Spinal cord (tissue), 10 donors: ENCODE measurements at places on chromosomes 11 and 22. TPM values are rescaled to one million over a fixed set of nuclear protein-coding genes. Genes with fewer than 3 reads are reported as not detected.
A peak's percentile ranks its signal among the peaks of the same experiment; 100 is the strongest.

- no peak for DNase-seq
Measured at GRCh38 chr11:47981667-47982404, 1.5 kb downstream of the PTPRJ start.

Gene KRTAP5-1
- total RNA-seq = not detected

Gene ENTHD1
- not detected for total RNA-seq

Gene LMO2
- total RNA-seq = 22.3 TPM

GRCh38 chr22:44419429-44419828 is 78.6 kb downstream of the RTL6 start:
- no peak for DNase-seq

Gene CCDC87
- 0.77 TPM for total RNA-seq

- peak; percentile 72 for DNase-seq
Measured at GRCh38 chr11:8268530-8269400, 5.1 kb upstream of the LMO1 start.

Gene MAPK8IP2
- 19.8 TPM for total RNA-seq

DNA sequence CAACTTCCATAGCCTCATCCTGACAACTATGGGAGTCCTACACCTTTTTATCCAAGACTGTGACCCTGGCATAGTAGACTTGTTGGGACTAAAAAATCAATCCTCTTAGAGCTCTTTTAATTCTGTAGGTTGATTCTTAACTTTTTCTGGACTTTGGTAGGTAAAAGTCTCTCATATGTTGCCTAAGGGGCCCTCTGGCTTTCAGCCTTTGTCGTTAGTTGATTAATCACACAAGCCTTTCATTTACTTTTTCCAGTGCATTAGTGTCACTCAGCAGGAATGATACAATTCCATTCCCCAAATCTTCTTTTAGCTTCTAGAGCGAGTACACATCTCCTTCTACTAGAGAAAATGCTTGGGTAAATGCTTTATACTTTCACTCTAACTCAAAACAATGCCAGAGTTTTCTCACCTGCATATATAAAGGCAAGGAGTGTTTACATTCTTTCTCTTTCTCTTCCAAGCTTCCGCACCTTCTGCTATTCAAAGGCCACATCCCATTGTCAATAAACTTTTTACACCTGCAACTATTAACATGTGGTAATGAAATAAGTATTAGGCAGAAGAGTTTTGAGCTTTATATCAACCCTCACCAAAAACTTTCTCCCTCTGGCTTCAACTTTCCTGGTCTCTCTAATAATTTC is 516.6 kb downstream of the FAM181B start:
- DNase-seq = no peak

Gene HPX
- total RNA-seq = 2.8 TPM

DNA sequence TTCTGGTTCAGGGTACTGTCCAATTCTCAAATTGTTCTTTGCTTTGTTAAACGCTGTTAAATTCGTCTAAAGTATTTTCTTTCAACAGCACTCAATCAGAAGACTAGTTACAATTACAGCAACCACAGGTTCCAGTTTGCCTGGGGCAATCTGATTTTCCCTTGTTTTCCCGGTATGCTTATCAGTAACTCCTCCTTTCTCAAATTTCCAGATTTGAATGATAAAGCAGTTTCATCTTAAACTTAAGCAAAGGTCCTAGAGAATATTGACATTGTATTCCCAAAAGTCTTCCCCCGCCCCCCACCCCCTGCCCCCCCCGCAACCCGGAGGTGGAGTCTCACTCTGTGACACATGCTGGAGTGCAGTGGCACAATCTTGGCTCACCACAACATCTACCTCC is 10.5 kb upstream of the USP28 start:
- DNase-seq = no peak

GRCh38 chr22:32603651-32604540 is 129.3 kb downstream of the FBXO7 start:
- DNase-seq = no peak

Gene C11orf54
- 41.0 TPM for total RNA-seq

Gene THOC5
- 30.5 TPM for total RNA-seq

DNA sequence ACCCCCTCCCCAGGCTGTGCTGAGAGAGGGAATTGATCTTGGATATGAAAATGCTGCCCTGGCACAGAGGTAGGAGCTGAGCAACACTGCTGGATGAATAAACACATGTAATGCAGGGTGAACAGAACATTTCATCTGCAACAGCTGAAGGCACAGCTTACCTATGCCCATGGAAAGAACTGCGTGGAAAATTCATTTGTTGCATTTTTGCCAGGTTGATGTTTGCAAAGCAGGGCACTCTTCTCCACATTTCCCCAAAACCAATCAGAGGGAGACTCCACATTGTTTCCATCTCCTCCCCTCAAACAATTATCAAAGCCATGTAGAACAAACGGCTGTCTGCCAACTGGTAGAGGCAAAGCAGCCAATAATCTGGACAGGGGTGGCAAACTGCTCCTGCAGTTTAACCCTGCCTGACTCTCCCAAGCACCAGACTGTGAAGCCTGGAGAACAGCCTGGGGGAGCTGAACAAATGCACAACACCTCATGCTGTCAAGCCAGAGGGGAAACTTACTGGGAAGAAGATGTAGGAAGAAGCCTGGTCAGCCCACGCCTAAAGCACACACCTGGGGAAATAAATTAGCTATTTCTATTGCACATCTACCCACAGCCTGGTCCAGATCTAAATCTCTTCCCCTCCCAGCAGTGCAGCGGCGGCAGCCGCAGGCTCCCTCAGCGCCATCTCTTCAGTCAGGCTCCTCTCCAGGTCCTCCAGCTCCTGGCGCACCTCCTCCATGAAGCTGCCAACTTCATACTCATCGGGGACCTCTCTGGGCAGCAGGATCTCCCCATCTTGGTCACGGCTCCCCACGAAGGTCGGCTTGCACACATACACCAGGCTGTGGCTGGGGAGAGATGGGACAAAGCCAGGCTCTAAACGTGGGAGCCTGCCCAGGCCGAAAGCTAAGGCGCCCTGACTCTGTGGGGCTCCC is 44.3 kb downstream of the DKK3 start:
- peak; percentile 62 for DNase-seq

DNA sequence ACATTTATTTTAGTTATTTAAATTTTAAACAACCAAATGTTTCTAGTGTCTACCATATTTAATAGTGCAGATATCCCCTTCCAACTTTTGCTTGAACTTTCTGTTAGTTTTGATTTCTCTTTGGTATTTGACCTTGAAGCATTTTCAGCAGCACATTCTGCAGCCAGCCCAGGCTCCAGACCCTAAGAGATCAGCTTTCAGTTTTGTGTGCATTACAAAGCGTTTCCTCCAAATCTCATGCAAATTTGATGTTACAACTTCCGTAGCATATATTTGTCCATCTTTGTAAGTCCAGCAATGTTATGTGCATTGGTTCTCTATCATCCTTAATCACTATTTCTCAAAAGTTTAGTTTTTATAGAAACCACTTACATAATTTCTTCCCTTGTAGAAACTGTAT is 14.6 kb upstream of the SERGEF start:
- no peak for DNase-seq

- no peak for DNase-seq
Measured at GRCh38 chr11:9651899-9652748, 11.8 kb upstream of the SWAP70 start.

DNA sequence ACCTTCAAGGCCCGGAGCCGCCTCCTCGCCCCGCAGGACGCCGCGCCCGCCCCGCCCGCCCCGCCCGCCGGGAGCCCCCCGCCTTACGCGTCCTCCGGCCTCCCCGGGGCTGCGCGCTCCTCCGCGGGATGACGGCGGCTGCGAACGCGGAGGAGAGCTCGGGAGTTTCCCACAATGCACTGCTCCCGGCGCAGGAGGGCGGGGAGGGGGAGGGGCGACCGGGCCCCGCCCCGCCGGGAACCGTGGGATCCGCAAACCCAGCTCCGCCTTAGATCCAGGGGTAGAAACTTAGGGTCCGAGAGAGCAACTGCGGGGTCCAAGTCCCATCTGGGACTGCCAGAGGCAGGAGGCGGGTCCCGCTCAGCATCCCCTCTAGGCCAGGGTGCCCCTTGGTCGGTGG is at the start of gene CEND1:
CEND1 (minus strand) TSS at position 148 of the 400 bp plus-strand sequence. CDS start 1,514 bp downstream, outside the sequence.
- peak; percentile 92 for DNase-seq

Gene C22orf42
- total RNA-seq = 1.8 TPM

Gene C11orf68
- 13.9 TPM for total RNA-seq

GRCh38 chr11:19722702-19723101 is 10.1 kb downstream of the NAV2 start:
- no peak for DNase-seq

Gene GNAZ
- 46.5 TPM for total RNA-seq

DNA sequence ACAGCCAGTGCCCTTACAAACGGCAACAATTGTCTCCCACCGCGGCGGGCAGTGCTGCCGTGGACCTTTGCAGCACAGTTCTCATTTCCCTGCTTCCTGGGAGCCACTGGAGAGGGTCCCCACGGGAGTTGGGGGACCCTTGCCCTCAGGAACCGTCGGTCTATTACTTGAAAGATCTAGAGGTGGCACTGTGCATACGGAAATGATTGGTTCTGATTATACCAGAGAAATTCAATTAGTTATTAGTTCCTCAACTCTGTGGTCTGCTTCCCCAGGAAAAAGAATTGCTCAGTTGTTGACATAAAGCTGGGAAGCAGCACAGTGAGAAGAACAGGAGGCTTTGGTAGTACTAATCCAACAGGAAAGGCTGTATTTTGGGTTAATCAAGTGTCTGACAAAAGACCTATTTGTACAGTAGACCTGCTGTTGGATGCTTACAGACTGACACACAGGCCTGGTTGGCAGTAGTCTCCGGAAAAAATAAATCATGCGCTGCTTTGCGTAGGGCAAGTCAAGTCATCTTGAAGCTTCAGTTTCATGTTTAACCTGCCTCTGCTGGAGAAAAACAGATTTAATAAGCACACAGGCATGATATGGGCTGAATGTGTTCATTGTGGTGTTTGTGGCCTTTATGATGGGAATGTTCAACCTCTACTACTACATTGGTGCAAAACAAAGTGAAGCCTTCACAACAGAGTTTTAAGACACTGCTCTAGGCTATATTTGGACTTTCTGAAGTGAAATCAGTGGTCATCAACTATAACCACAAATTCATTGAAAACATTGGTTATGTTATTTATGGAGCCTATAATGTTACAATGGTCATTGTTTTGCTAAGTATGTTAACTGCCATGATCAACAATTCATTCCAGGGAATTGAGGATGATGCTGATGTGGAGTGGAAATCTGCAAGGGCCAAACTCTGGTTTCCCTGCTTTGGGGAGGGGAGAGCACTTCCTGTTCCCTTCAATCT is 54.6 kb upstream of the SC5D start:
- DNase-seq = no peak

DNA sequence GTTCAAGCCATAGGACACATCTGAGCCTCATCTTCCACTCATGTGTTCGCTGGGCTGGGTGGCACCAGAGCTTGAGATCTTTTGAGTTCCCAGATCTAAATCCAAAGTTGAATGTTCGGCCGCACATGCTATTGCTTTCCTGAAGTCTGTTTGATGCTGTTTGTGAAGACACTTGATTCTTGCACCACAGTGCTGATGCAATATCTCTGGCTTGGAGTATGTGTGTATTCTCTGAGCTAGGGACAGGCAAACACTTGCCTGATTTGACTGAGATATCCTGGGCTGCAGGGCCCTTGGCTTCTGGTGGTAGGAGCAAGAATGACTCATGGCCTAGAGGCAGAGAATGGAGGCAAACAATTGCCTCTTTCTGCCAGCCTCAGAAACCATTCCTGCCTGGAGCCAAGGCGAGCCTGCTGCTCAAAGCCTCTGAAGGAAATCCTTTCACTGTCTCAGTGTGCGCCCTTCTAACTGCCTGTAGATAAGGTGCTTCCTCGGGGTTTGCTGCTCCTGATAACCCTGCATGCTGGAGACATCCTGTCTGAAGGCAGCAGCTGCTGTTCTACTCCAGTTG is 73.0 kb downstream of the CYB5R2 start:
- DNase-seq = no peak

Gene PRODH
- 14.4 TPM for total RNA-seq

- DNase-seq = no peak
Measured at GRCh38 chr11:2564588-2565425, 120.0 kb downstream of the KCNQ1 start.

GRCh38 chr11:117597071-117597470 is 199.9 kb downstream of the DSCAML1 start:
- no peak for DNase-seq

DNA sequence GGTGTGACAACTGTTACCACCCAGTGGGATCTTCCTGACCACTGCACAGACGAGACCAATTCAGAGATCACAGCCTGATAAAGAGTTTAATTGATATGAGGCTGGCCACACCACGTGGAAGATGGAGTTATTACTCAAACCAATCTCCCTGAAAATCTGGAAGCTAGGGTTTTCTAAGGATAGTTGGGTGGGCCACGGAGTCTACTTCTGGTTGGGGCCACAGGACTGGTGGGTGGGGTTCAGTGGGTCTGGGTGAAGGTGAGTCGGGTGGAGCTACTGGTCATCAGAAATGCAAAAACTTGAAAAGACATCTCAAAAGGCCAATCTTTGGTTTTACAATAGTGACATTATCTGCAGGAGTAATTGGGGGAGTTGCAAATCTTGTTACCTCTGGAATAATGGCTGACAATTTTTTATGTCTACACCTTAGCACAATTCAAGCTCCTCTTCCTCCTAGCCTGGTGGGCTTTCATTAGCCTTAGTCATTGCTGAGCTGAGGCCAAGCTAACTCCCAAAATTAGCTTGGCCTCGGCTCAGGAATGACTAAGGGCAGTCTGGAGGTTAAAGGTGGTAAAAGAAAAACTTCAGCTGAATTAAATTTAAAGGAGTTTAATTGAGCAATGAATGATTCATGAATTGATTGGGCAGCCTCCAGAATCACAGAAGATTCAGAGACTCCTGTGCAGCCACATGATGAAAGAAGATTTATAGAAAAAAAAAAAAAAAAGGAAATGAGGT is 13.1 kb downstream of the C11orf96 start:
- DNase-seq = no peak
